Activated CD8-positive, alpha-beta T cell treated with anti-CD3 and anti-CD28 coated beads, Interleukin-2, amount 10 ng/mL, durations not matched to agents 7 days and 5 days (primary cell): ENCODE measurements at places on chromosomes 3 and 15. TPM values are rescaled to one million over a fixed set of nuclear protein-coding genes. Genes with fewer than 3 reads are reported as not detected.

GRCh38 chr3:37864904-37865303 lies 3.2 kb downstream of the CTDSPL start:
- H3K27me3 ChIP-seq: peaks cover 50% of the 10 kb centered on the region
- no peak for DNase-seq
- H3K27ac ChIP-seq: no peak overlapping the region
- no peaks in the 10 kb centered on the region for H3K36me3 ChIP-seq

DNA sequence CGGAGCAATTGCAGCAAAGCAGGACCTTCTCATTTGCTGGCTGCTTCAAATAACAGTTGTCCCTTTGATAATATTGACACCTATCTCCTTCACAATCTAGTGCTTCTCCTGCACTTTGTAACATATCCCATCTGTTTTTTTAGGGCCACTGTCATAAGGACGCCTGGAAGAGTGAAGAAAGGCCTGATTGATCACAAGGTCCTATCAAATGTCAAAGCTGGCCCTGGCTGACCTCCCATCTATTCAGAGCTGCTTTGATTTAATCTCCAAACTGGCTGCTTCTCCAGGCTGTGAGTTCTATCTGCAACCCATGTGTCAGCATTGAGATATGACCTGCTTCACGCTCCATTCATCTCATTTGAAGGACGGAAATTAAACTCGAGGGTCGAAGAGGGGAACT lies 601.2 kb upstream of the KCNMB2 start:
- no peak overlapping the region for H3K27ac ChIP-seq
- H3K4me3 ChIP-seq: no peak overlapping the region
- no peaks in the 10 kb centered on the region for H3K4me1 ChIP-seq
- no peaks in the 10 kb centered on the region for H3K27me3 ChIP-seq
- no peaks in the 10 kb centered on the region for H3K36me3 ChIP-seq
- DNase-seq: no peak

DNA sequence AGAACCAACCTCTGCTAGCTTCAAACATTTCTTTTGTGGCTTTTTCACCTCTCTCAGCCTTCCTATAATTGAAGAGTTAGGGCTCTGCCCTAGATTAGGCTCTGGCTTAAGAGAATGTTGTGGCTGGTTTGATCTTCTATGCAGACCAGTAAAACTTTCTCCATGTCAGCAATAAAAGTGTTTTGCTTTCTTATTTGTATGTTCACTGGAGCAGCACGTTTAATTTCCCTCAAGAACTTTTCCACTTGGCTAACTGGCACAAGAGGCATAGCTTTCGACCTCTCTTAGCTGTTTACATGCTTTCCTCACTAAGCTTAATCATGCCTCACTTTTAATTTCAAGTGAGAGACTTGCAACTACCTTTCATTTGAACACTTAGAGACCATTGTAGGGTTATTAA lies 964.7 kb downstream of the ROBO2 start:
- H3K36me3 ChIP-seq: no peaks in the 10 kb centered on the region
- no peak overlapping the region for H3K27ac ChIP-seq
- H3K4me3 ChIP-seq: no peak overlapping the region

GRCh38 chr3:195397524-195397923 lies 45.3 kb downstream of the ACAP2 start:
- no peak for DNase-seq
- no peaks in the 10 kb centered on the region for H3K4me1 ChIP-seq
- peaks cover 5% of the 10 kb centered on the region for H3K36me3 ChIP-seq
- no peak overlapping the region for H3K4me3 ChIP-seq

DNA sequence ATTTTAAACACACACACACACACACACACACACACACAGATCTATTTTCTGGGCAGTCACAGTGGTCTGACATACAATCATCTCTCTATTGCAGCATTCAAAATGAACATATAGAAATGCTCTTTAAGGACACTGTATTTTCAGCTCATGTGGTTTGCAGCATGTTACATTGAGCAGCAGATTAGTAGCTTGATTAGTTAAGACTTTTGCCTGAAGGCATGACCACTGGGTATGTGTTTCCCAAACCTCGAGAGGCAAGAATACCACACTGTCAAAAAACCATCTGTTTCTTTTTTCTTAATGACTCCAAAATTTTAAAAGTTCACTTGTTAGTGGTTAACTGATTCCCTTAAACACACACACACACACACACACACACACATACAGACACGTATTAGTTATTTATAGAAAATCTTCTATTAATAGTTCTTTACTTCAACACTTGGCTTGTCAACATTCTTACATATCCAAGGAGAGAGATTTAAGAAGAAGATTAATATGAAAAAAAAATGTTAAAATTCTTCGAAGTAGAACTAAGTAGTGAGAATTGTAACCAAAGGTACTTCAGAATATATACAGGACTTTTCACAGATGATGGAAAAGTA lies 518.2 kb downstream of the CADM2 start:
- no peaks in the 10 kb centered on the region for H3K27me3 ChIP-seq
- H3K27ac ChIP-seq: no peak overlapping the region
- H3K4me3 ChIP-seq: no peak overlapping the region
- H3K4me1 ChIP-seq: no peaks in the 10 kb centered on the region

GRCh38 chr3:51751287-51751686 lies 27.8 kb downstream of the IQCF6 start:
- DNase-seq: no peak
- peaks cover 15% of the 10 kb centered on the region for H3K4me1 ChIP-seq
- no peak overlapping the region for H3K27ac ChIP-seq
- peaks cover 3% of the 10 kb centered on the region for H3K36me3 ChIP-seq

GRCh38 chr15:99683000-99683670 lies 50.1 kb downstream of the LYSMD4 start:
- H3K4me3 ChIP-seq: peak overlapping the region; percentile 1
- H3K4me1 ChIP-seq: peaks cover 25% of the 10 kb centered on the region
- DNase-seq: peak; percentile 40
- H3K36me3 ChIP-seq: peaks cover 68% of the 10 kb centered on the region

DNA sequence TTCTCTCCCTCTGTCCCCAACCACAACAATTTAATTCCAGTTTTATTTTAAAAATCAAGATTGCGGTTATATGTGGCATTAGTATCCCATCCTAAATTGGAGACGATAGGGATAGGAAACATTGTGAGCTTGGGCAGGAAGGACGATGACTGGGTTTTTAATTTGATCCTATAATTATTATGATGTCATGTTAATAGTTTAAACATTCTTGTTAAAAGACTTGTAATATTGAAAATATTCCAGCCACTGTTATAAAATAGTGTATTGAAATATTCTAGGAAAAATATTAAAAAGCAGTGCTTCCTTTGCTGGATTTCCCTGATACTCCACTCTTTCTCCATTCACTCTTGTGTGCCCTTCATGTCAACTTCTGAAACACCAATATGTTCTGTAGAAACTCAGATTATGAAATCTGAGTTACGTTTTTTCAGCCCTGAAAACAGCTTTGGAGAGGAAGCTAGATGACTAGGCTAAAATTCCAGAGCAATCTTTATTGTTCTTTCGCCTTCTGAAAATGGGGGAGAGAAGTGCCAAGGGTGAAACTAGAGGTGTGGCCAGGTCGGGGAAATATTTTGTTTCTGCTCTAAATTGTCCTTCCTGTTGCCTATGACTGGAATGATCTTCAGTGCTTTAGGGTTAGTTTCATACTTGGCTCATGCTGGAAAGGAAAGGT lies 46.1 kb upstream of the MAP3K13 start:
- no peaks in the 10 kb centered on the region for H3K36me3 ChIP-seq
- H3K27ac ChIP-seq: no peak overlapping the region
- DNase-seq: no peak
- peaks cover 8% of the 10 kb centered on the region for H3K27me3 ChIP-seq
- no peaks in the 10 kb centered on the region for H3K4me1 ChIP-seq
- no peak overlapping the region for H3K4me3 ChIP-seq

DNA sequence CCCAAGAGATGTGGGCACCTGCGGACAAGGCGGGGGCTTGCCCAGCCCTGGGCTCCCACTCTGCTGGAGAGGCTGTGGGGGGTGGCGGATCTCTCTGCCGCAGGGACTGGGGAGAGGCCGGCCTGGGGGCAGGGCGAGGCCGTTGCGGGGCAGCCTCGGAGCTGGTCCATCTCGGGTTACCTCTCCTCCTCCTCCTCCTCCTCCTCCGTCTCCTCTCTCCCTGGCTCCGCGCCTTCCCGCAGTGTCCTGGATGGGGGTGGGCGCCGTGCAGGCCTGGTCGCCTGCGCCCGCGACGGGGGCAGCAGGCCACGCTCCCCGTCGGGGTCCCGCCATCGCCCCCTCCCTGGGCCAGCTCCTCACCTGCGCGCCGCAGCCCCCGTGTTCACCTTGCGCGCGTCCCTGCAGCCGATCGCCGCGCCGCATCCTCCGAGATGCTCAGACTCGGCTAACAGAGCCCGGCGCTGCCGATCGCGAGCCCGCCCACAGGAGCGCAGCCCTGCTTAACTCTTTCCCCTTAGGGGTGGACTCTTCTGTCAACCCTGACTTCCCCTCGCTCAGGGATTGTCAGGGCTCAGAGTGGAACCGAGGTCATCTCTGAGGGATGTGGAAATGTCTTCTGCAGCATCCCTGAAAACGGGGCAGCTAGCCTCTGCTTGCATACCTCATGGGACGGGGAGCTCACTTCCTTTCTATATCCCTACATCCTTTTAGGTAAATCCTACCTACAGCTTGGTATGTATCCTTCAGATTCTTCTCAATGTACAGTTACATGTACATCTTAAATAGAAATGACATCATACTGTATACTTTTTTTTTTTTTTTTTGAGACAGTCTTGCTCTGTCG lies at the start of gene PRRT3:
PRRT3 (minus strand) TSS at position 447 of the 844 bp plus-strand sequence. CDS start 2,293 bp downstream, outside the sequence.
- H3K36me3 ChIP-seq: peaks cover 5% of the 10 kb centered on the region
- peak within 1 kb of the TSS; percentile 68 for H3K27ac ChIP-seq
- H3K4me3 ChIP-seq: peak within 1 kb of the TSS; percentile 78
- H3K4me1 ChIP-seq: peaks cover 20% of the 10 kb centered on the region
- no peaks in the 10 kb centered on the region for H3K27me3 ChIP-seq

- H3K36me3 ChIP-seq: peaks cover 41% of the 10 kb centered on the region
- H3K27me3 ChIP-seq: no peaks in the 10 kb centered on the region
- DNase-seq: no peak
- H3K4me1 ChIP-seq: peaks cover 29% of the 10 kb centered on the region
- H3K4me3 ChIP-seq: peak overlapping the region; percentile 99
Measured at GRCh38 chr3:15601046-15601398, 347 bp downstream of the HACL1 start.

DNA sequence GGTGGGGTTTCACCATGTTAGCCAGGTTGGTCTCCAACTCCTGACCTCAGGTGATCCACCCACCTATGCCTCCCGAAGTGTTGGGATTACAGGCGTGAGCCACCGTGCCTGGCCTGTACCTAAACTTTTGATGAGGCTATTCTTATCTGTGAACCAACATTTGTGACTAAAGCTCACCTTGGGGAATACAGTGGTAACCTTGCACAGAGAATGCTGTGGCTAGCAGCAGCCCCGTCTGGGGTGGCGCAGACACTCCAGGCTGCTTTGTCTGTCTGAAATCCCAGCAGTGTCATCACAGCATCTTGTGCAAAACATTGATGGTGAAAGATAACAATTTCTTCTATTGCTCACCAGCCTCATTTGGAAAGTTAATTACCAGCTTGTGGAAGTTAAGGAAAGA lies 58.9 kb downstream of the CMTM8 start:
- no peaks in the 10 kb centered on the region for H3K27me3 ChIP-seq
- no peaks in the 10 kb centered on the region for H3K36me3 ChIP-seq
- no peak overlapping the region for H3K4me3 ChIP-seq
- peak overlapping the region; percentile 46 for H3K27ac ChIP-seq
- DNase-seq: no peak

DNA sequence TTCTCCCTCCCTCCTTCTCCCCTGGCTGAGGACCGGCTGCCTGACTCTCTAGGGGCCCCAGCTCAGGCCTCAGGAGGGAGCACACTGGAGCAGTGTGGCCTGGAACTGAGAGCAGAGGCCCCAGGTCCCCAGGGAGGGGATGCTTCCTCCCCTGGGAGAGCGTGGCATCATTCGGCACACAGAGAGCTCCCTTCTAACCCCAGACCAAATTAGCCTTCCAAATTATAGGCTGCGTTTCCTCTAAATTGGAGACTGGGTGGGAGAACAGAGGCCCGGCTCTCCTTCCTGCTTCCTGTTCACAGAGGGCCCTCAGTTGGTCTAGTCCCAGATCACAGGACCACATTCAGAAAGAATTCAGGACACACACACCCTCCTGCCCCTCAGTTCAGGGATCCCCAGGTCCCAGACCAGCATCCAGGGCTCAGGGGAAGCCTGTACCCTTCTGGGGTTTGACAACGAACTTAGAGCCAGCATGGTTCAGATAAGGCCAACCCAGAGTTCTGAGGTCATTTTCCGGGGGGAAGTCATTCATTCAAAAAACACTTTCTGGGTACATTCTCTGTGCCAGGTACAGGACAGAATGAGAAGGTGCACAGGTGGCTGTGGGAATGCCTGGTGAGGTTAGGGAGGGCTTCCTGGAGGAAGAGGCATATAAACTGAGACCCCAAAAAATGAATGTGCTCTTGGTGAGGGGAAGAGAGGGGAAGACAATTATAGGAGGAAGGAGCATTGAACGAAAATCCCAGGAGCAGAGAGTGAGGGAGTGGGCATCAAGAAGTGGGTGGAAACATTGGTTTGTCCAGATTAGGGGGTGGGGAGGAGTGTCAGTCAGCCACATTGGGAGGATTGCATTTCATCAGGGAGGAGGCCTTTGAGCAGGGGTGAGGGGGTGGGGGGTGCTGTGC lies 28.4 kb upstream of the RPL29 start:
- no peaks in the 10 kb centered on the region for H3K36me3 ChIP-seq
- no peaks in the 10 kb centered on the region for H3K4me1 ChIP-seq
- no peak overlapping the region for H3K4me3 ChIP-seq
- DNase-seq: no peak

IGSF10 gene
- total RNA-seq: not detected

FBXO40 gene
- total RNA-seq: not detected
